GM12891 (cell line): ENCODE measurements at places on chromosomes 1 and 21.

- DNase-seq = no peak
These were observed 9.7 kb downstream of the SYT6 start for GRCh38 chr1:114144016-114144415.

GRCh38 chr1:230843503-230844309 is 24.6 kb downstream of the C1orf198 start:
- no peak for DNase-seq

DNA sequence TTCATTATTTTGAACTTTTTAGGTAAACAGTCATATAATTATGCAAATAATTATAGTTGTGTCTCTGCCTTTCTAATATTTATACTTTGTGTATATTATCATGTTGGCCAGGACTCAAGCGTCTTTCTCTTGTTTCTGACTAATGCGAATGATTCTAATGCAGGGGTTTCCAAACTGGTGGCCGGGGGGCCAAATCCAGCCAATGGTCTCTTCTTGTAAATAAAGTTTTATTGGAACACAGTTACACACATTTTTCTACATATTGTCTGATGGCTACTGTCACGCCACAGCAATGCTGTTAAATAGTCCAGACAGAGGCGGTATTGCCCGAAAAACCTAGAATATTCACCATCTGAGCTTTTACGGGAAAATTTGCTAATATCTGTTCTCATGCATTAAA is 8.9 kb upstream of the POFUT2 start:
- DNase-seq = no peak

GRCh38 chr1:110266834-110267233 is 56.7 kb downstream of the KCNC4 start:
- no peak for DNase-seq

DNA sequence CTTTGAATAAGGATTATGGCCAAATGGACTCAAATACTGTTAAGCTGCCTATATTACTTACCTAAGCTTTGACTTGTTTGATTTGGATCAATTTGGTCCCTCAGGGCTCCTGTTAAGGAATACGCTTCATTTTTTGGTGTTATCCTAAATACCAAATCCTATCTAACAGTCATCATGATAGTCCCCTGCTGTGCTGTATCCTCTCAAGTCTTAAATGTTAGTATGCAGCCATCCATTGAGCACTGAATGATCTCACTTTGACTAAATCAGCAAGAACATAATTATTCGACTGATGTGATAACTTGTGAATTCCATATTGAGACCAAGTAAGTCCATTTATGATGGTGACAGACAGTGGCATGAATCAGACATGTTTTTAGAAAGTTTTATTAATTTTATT is 53.1 kb upstream of the ATF3 start:
- DNase-seq = no peak

GRCh38 chr1:227795732-227796131 is 19.7 kb upstream of the PRSS38 start:
- no peak for DNase-seq

GRCh38 chr1:60678391-60678790 is 404.0 kb upstream of the NFIA start:
- no peak for DNase-seq

DNA sequence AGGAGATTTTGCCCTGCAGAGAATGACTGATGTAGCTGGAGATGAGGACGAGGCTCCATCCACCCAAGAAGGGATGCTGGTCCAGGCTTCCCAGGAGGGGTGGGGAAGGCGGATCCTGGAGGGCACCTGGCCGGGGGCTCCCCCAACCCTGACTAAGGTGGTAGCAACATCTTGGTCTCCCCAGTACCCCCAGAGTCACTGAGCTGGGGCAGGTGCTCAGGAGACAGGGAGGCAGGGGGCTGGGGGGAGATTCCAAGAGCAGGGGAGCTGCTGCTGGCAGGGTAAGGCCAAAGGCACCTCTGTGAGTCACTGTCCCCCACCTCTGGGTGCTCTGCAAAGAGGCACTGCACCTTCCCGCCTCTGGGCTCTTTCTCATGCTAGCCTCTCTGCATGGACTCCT is 24.0 kb downstream of the CDCA8 start:
- DNase-seq = no peak

- DNase-seq = no peak
These were observed 59.2 kb downstream of the IARS2 start for GRCh38 chr1:220153147-220153546.

DNA sequence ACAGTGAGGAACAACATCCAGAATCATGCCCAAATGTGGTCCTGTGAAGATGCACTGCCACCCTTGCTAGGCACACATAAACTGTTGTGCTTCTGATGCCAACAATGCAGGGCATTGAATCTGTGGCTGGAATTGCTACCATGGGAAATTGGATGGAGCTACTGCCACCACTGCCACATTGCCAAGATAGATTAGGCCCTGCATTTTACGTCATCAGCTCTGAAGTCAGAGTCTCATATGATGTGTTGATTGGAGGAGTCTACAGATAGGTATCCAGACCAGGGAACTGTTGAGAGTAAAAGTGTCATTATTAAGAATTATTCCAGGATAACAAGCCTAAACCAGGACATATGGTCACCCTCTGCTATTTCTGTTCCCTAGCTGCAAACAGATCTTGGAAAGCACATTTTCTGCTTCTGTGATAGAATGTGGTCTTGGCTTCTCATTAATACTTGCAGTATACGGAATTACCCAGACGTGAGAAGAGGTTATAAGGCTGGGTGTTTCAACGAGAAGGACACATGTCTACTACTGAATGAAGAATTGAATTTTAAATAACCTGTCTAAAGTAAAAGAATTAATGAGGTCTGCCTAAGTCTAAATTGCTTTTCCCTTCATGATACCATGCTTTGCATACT is 106.6 kb downstream of the TNNI3K start:
- no peak for DNase-seq

- DNase-seq = no peak
These were observed 9.3 kb downstream of the SPATA45 start for GRCh38 chr1:212838145-212838544.

- DNase-seq = no peak
These were observed 45.8 kb upstream of the NTPCR start for GRCh38 chr1:232904566-232904965.

DNA sequence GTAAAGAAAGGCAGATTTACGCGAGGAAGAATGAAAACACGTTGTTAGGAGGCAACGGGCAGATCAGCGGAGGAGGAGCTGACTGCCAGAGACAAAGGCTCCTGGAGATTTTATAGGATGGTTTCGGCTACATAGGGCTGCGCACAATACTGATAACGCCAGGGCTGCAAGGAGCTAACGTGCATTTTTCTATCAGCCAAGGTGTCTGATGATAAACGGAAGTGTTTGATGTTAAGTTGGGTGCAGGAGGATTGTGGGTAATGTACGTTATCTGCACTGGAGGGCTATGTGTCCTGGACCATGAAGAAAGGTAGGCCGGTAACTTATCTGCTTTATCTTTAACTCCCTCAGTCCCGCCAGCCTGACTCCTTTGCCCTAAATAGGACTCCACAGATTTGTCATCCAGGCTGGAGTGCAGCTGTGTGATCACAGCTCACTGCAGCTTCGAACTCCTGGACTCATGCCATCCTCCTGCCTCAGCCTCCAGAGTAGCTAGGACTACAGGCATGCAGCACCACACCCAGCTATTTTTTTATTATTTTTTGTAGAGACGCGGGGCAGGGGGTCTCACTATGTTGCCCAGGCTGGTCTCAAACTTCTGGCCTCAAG is 29.6 kb downstream of the SETD4 start:
- DNase-seq = no peak

DNA sequence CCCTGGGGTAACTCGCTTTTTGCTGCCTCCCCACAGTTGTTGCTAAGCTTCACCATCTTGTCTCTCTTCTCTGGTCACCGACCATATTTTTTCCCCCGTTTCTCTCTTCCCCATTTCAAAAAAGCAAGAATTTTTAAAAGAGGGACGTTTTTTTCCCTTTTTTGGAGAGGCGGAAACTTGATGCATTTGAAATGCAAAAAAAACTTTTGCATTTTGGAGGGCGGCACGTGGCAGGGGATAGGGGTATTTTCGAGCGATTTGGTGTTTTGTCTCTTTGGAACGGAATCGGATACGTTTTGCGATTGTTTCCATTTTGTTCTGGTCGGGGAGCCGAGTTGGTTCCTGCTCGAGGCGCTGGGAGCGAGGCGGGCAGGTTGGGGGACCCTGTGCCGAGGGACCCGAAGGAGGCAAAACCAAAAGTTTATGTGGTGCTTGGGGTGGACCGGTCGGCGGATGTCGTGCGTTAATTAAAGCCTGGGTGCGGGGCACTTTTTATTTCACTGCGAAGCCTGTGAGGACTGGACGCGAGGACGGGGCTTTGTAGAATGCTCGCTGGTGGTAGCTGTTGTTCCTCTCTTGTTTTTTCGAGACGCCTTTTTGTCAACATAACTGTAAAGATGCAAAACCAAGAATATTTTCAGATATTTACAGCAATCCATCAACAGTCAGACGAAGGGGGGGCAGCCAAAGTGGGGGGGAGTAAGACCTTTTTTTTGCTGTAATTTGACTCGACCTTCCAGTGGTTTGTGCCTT is 884 bp downstream of the H3-3A start:
- no peak for DNase-seq

- no peak for DNase-seq
These were observed 89.9 kb downstream of the SLC44A5 start for GRCh38 chr1:75520862-75521475.

DNA sequence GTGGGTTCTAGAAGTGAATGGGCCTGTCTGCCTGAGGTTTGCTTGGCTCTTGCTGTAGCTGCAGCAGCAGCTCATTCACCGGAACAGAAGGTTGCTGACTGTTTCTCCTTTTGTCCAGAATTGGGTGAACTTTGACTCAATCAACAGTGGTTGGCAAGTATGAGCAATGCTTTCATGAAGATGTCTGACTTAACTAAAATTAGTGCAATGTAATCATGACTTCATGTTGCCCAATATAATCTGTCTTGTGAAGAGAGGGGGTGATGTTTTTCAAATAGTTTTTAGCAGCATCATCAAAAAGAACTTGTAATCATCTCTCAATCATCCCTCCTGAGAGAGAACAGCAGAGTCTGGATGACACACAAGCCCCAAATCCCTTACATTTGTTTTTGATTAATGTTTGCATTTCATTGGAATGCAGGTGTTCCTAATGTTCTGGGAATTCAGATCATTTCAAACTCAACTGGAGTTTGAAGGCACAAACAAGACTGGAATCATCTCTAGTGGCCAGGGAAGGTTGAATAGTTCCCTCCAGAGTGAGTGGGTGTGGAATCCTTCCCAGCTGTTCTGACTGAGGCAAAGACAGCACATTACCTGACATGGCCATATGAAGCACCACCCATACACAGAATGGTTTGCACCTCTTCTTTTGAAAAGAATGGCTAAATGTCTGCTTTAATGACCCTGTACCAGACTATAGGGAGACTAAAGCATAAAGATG is 82.9 kb downstream of the HLX start:
- DNase-seq = no peak

DNA sequence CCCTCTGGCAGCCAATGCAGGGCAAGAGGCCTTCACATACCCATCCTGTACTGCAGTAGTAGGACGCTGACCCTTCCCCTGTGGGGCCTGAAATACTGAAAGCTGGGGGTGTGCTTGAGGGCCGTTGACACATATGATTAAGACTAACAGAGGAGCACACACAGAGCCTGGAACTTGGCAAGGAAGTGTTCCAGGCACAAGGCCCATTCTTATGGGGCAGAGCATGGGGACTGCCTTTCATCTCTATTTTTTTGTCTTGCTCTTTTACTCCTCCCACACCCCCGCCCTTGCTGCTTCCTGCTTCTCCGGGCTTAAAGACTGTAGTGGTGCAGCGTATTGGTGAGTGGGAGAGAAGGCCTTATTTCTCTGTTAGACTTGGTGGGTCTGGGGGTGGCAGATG is 137.4 kb downstream of the BACH1 start:
- DNase-seq = no peak

DNA sequence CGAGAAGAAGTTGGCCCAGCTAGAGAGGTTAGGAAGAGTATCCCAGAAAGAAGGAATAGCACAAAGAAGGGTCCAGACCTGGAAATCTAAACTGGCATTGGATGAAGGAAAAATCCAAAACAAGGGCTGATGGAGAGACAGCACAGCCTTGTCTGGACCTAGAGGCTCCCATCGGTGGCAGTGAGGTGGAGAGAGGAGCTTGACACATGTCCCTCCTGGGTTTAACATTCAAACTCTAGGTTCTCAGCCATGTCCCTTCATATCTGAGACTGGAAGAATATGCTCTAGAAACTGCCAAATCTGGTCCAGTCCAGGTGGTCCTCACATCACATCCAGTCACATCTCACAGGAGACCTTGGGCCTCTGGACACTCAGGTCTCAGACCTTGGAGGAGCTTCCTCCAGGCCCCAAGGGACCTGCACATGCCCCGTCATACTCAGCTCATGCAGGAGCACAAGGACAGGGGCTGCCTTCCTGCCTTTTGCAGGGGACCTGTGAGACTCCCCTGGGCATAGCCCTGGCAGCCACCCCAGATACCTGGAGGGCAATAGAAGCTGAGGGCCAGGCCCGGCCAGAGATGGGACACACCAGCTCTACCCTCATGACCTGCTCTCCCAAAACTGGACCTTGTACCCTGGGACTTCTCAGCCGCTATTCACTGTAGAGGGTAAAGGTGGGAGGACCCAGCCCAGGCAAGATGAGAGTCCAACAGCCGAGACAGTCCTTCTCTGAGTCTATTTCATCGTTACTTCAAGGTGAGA is 7.5 kb downstream of the TMEM125 start:
- no peak for DNase-seq

DNA sequence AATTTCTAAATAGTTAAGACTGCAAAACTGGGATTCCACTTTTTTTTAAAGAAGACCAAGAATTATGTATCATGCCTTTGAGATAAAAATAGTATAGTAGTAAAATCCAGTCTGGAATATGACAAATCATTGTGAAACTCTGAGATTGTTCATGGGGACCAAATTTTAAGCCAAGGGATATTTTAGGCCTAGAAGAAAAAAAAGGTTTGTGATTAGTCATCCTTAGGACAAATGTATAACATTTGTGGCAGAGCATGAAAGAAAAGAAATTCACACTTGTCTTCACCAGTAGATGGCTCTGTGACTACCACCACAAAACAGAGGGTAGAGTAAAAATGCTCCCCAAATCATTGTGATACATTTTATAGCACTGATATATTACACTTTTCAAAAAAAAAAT is 226.1 kb downstream of the KCTD3 start:
- DNase-seq = no peak

GRCh38 chr1:89022167-89022959 is at the start of gene GBP3:
TSS of gene GBP3 (minus strand) at chr1:89022866. CDS start at chr1:89020721, 2,145 bp downstream.
- DNase-seq = no peak

- DNase-seq = no peak
These were observed 82.2 kb upstream of the BMP8A start for GRCh38 chr1:39409055-39409816.

DNA sequence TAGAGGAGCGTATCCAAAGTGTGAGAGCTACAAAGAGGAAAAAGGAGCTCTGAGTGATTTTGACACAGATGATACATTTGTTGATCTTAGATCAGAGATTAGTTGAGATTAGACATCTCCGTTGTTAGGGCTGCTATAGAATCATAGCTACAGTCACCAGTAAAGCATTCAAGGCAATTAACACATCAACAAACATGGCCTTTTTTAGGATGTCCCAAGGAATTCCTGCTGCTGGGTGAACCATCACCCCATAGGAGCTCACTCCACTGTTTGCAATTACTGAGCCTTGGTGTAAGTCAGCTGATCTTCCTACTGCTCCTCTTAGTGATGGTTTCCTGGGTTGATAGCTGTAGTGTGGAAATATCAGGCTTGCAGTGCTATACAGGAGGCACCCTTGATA is 6.7 kb upstream of the RSRP1 start:
- DNase-seq = no peak
